ENCODE measurements at places on chromosomes 16 and 17.
A peak's percentile ranks its signal among the peaks of the same experiment; 100 is the strongest.

- DNase-seq, result no peak
Observed at GRCh38 chr16:12320298-12320706, 343.8 kb downstream of the SNX29 start.

DNA sequence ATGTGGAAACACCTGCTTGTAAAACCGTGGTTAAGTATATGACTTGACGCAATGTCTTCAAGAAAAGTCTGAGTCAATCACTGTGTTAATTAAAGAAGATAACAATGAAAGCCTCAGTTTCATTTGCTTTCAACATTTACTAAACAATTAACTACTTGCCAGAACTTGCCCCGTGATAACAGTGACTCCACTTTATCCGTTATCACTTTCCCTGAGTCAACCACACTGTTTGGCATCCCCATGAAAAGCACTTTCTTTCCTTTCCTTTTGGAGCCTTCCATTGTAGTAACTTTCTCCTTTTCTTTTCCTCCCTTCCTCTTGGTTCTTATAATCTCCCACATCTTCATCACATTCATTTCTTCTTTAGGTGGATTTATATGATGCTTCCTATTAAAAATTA, 435.1 kb upstream of the GOT2 start:
- DNase-seq, result no peak

DNA sequence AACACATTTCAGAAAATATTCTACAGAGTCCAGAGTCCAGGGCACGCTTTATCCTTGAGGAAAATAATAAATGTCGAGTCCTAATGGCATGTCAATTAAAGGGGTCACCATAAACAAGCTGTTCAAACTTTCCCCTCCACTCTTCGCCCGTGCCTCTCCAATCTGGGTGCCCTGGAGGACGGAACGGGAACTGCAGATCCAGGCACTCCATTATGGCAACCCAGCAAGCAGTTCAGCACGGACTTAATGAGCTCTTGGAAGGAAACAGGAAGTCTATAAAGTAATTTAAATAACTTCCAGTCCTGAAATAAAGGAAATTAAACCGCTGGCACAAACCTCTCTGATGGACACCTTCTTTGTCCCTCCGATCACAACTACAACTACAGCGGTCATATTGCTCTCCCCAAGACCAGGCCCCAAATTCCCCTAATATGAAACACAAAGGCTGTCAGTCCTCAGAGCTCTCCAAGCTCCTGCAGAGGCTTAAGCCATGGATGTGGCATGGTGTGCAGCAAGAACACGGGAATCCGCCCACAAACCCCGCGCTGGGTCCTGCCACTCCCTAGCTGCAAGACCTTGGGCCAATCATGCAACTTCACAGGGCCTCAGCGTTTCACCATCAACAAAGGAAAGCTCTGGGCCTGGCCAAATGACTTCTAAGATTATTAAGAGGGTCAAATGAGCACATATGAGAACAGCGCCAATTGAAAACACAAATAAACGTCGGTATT, 52.6 kb downstream of the ZFHX3 start:
- no peak for DNase-seq

GRCh38 chr16:8645831-8646230, 24.3 kb downstream of the METTL22 start:
- no peak for DNase-seq

- DNase-seq, result no peak
Observed at GRCh38 chr16:10922328-10923145, 19.7 kb downstream of the DEXI start.

GRCh38 chr17:9116861-9117568, 95.7 kb downstream of the NTN1 start:
- DNase-seq, result no peak

GRCh38 chr17:51132964-51133319, 12.3 kb upstream of the SPAG9 start:
- no peak for DNase-seq

DNA sequence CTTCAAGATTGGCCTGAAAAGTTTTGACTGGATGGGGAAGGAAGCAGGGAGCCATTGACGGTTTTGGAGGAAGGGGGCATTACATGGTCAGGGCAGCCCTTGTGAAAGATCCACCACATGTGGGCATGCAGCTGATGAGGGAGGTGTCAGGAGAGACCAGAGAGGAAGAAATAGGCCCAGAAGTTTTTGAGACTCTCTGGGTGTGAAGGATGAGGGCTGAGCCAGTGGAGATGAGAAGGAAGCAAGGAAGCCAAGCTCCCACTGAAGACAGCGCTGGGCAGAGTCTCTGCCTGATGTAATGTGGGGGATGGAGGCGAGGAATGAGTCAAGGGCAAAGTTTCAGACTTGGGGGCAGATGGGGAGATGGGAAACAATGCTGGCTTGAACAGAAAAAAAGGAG, 530 bp downstream of the CCL17 start:
- no peak for DNase-seq

DNA sequence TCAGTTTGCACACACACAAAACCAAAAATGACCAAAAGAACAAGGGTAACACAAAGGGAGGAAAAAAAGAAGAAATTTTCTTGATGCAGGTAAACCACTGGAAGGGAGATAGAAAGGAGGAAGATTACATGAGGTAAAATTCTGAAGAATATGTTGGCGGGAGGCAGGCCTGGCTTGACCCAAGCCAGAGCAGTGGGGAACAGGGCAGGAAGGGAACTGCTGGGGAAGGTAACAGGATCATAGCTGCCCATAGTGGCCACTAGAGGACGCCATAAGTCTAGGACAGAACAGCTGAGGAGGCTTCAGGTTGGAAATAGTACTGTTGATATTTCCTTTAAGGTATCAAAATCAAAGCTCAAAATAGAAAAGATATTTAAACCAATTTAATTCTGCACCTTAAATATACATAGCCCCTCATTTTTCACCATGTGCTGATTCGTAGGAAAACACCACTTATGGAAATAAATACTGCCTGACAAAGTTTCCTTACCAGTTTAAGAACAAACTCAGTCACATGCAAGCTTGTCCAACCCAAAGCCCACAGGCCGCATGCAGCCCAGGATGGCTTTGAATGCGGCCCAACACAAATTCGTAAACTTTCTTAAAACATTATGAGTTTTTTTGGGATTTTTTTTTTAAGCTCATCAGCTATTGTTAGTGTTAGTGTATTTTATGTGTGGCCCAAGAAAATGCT, 15.5 kb downstream of the VPS35 start:
- peak; percentile 65 for DNase-seq

- no peak for DNase-seq
Observed at GRCh38 chr16:76573281-76573680, 296.1 kb downstream of the CNTNAP4 start.

GRCh38 chr17:76720211-76720610, 6.2 kb downstream of the JMJD6 start:
- DNase-seq, result no peak

DNA sequence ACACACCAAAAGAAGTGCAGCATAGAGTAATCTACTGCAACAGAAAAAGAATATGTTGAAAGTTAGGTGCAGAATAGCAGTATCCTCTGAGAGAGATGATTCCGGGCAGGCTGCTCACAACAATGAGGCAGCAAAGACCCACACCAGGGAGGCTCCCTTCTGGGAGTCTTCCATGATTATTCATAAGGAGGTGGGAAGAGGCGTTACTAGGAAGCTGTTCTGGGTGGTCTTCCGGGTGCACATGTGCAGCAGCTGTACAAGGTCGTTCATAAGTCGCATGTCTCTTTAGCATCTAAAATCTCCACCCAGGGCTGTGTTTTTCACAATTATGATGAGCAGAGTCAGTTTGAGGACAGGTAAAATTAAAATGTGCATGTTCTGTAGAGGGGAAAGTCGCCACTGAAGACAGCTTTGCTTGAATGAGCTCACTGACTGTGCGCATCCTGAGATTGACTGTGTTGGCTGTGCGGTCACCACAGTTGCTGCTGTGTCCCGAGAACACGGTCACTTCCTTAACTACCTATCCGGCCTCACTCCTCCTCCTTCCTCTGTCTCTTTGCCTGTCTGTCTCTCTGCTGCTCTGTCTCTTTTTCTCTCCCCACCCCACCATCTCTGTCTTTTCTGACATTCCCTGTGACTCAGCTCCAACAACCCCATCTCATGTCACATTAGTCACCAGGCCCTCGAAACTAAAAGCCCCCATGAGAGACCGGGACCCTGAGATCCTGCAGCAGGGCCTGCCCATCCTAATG, 125.5 kb upstream of the HSBP1 start:
- no peak for DNase-seq

- DNase-seq, result no peak
Observed at GRCh38 chr17:62884781-62885180, 76.7 kb upstream of the MARCHF10 start.

GRCh38 chr17:73390851-73391250, 79.0 kb upstream of the CDC42EP4 start:
- DNase-seq, result no peak

- DNase-seq, result peak; percentile 15
Observed at GRCh38 chr17:58621174-58621573, 70.7 kb downstream of the TEX14 start.

DNA sequence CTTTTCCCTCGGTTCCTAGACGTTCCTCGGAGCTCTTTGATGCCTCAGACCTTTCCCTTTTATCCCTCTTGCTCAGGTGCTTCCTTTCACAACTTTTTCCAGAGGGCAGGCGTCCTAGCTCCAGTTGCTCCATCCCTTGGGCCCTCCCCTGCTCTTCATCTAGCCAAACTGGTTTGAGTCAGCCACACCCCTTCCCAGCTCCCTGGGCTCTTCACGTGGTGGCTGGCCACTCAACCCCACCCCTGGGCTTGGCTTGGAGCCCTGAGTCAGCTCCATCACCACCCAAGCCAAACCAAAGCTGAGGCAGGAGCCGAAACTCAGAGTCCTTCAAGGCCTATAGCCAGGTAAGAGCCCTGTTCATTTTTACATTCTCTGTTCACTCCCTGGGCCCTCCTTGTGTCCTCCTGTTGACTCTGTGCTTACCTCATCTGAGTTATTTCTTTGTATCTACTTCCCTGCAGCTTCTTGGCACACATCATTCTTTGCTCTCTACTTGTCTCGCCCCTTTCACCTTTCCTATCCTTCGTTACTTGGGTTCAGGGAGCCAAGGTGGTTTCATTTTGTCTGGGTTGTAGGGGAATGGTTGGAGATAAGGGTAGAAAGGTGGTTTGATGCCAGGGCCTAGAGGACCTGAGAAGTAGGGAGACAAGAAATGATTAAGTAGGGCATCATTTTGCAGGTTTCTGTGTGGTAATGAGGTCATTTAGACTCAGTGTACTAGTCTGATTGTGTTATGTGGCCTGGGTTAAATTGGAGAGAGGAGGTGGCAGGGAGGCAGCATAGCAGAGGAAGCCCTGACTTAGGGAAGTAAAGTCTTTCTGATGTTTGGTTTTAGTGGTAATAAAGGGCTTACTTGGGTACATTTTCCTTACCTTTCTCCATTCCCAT, 7.6 kb upstream of the PHKG2 start:
- DNase-seq, result peak; percentile 6

DNA sequence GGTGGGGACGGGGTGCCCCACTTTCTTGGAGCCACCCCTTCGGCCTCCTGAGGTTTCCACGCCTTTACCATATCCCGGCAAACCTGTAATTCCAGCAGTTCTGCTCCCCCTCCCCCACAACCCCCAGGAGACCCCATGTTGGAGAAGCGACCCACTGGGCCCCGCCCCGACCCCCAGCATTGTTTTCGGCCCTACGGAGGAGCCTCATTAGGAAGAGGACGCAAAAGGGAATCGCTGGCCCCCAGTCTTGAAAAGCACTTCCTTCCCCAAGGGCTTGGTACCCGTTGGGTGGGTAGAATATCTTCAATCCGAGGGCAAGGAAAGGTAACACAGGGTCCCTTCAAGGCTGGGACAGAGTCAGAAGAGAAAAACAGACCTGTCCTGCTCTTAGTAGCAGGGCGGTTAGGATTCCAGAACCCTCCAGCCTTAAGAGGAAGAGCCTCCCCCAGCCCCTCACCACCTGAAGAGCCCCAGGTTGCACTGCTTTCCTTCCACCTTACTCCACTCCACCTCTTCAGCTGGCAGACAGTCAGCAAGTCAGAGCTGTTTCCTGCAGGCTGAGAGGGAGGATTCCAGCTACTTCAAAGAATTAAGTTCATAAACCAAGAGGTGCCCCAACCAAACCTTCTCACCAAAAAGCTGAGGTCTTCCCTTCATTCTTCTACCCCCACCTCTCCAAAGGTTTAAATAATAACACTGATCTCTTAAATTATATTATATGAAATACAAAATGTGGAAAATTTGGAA, 803 bp upstream of the TLCD2 start:
- no peak for DNase-seq

GRCh38 chr17:63984651-63985386, 12.1 kb upstream of the SCN4A start:
- peak; percentile 68 for DNase-seq

DNA sequence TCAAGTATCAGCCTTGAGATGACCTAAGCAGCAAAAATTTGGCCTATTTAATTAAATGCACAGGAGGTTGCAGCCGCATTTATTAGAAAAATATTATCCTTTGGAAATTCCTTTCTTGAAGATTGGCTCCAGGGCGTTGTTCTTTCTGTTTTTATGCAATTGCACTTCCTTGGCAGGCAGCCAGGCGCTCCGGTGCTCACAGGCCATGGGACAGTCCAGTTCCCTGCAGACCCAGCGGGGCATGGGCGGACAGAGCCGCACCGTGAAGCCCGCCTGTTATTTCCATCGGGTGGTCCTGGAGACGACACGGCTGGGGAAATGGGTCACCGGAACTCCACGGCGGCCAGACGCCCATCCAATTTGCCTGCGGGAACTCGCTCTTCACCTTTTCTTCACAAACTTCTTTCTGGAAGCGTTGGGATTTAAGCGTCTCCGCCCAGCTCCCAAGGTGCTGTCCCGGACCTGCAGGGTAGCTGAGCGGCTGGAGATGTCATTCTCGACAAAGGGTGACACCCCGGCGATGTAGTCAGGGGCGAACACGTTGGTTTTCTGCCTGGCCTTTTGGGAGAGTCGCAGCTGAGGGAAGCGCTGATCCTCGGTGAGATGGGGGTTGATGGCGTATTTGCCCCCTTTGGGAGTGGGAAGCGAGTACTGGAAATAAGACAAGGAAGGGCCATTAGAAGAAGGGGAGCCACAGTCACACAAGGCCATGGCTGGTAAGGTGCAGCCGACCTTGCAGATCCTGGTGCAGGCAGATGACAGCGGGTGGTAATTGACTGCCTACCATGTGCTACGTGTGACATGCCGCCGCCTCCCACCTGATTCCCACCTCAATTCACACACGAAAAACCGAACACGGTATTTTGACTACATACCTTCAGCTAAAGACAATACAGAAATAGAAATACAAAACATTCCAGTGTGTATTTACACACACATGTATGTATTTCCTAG, 12.5 kb downstream of the NOB1 start:
- DNase-seq, result no peak

- peak; percentile 38 for DNase-seq
Observed at GRCh38 chr17:47981462-47981861, 10.5 kb downstream of the CDK5RAP3 start.

- no peak for DNase-seq
Observed at GRCh38 chr17:22202702-22203101, 510.4 kb downstream of the KCNJ18 start.

- DNase-seq, result peak; percentile 64
Observed at GRCh38 chr17:17836818-17837379, at the start of gene SREBF1. Gene SREBF1, minus strand, starts transcription at chr17:17836986. Its CDS starts 169 bp downstream, at chr17:17836817.

- peak; percentile 53 for DNase-seq
Observed at GRCh38 chr17:59154292-59154720, 680 bp downstream of the SKA2 start.

GRCh38 chr16:85761861-85762260, 11.0 kb upstream of the C16orf74 start:
- no peak for DNase-seq

GRCh38 chr17:72714357-72714966, 378.0 kb downstream of the SLC39A11 start:
- no peak for DNase-seq
